ENCODE measurements at places on chromosomes 4 and X.
A peak's percentile ranks its signal among the peaks of the same experiment; 100 is the strongest.

DNA sequence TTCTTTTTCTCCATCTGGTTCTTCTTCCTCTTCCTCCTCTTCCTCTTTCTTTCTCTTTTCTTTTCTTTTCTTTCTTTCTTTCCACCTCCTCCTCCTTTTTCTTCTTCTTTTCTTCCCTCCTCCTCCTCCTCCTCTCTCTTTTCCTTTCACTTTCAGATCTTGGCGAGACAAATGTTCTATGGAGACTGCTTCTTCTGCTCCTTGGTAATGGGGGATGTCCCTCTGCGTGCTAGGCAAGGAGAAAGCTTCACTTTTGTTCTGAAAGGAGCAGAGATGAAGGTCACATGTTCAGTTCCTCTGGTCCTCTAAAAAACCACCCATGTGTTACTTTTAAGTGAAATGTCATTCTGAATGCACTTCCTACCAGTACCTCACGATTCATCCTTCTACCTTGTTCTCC, 33.2 kb downstream of the NBDY start:
- no peak for DNase-seq

DNA sequence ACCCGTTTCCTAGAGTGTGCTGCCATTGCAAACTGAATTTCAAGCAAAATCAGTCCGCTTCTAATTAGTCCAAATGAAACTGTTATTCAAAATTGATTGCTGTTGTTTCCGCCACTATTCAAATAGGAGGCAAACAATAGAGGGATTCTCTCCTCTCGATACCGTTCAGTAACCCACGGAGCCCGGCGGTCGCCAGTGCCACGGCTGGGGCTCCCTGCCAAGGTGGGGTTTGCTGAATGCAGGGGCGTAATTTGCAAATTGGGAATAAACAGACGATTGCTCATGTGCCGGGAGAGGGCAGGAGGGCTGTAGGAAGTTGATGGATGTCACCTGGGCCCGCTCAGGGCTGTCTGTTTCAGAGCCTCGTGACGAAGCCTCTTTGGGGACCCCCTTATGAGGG, 8.8 kb downstream of the ADRA2C start:
- no peak for DNase-seq

GRCh38 chrX:19571711-19572110, 56.4 kb upstream of the MAP3K15 start:
- DNase-seq = no peak

GRCh38 chrX:1249101-1249887, 19.3 kb upstream of the CSF2RA start:
- DNase-seq = peak; percentile 23

DNA sequence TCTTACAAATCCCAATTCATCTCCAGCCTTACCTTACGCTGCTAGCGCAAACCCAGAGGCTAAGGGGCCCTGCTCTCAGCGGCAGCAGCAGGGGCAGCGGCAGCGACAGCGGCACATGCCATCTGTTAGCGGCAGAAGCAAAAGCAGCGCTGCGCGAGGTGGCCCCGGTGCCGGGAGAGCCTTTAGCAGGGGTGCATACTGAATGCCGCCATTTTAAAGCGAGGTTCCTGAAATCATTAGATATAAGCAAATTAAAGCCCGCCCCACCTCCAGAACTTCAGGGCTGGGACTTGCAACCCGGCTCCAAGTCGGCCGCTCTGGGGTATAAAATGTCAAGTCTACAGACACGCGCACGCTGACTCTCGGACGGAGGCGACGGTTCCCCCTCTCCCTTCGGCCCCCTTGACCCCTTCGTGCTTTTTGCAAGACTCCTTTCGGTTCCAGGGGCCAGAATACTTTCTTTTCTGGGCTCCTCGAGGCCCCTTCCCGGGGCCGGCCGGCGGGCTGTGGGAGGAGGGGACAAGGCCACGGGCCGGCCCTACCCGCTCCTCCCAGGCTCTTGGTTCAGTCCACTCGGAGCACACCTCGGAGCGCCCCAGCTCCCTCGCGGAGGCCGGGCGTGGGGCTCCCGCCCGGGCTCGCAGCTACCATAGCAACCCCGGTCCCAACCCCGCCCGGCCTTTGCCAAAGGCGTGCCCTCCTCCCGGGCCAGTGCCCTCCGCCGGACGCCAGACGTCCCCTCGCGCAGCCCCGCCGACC, at the start of gene MBNL3:
MBNL3 (minus strand) TSS at position 220 of the 759 bp plus-strand sequence. CDS start 49,427 bp downstream, outside the sequence.
- DNase-seq = no peak

DNA sequence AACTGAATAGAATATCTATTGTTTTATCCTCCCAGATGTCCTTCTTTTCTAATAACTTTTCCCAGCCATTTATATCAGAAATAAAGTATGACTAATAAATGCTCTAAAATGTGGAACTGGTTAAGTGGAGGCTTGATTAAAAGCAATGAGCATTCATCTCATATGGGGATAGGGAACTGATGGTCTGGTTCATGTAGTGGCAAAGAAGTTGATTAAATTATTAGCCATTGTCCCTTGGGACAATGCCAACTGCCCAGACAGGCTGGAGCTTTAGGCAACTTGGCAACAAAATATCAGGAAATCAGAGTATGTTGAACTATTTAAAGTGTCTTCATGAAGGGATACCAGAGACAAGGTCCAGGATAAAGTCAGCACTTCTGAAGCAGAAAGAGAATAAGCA, 24.2 kb downstream of the TRO start:
- no peak for DNase-seq

GRCh38 chr4:142539796-142540482, 306.2 kb downstream of the INPP4B start:
- no peak for DNase-seq

DNA sequence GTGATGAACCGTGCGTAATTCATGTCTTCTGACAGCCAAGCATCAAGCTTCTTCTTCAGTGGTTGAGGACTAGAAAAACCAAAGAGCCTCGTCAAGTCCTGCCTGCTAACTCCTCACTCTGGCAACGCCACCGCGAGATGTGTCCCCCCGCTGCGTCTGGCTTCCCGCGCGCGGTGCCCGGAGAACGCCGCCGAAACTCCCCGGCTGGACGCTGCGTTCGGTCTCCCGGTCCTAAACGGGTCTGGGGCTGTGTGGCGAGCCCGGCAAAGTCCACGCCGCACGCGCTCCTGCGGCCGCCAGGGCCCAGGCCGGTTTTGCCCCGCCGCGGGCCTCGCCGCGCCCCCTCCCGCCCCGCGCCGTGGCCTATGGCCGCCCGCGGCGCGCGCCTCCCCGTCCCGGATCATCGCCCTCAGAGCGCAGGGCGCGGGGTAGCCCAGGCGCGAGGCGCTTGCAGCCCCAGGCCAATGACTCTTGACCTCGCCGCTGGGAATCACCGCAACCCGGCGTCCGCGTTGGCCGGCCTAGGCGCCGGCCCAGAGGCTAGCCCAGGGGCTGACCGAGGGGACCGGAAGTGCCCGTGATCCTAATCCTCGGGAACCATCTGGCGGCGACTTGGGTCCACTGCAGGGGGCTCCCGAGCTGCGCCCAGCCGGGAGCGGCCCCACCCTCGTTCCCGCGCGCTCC, at the start of gene AADAT:
AADAT (minus strand) TSS at position 289 of the 684 bp plus-strand sequence; CDS start at position 23, 266 bp downstream.
- DNase-seq = no peak

DNA sequence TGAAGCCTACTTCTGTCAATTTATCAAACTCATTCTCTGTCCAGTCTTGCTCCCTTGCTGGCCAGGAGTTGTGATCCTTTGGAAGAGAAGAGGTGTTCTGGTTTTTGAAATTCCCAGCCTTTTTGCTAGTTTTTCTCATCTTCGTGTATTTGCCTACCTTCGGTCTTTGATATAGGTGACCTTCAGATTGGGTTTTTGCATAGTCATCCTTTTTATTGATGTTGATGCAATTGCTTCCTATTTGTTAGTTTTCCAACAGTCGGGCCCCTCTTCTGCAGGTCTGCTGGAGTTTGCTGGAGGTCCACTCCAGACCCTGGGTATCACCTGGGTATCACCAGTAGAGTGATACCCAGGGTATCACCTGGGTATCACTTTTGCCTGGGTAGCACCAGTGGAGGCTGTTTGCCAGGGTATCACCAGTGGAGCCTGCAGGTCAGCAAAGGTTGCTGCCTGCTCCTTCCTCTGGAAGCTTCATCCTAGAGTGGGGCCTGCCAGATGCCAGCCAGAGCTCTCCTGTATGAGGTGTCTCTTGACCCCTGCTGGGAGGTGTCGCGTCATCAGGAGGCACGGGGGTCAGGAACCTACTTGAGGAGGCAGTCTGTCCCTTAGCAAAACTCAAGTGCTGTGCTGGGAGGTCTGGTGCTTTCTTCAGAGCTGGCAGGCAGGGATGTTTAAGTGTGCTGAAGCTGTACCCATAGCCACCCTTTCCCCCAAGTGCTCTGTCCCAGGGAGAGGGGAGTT, 684.2 kb downstream of the PCDH18 start:
- DNase-seq = no peak

GRCh38 chr4:93002240-93002639, 698.5 kb downstream of the GRID2 start:
- no peak for DNase-seq

GRCh38 chr4:31791666-31792065, 1071.5 kb downstream of the PCDH7 start:
- DNase-seq = no peak

GRCh38 chrX:43559644-43560043, 96.5 kb upstream of the MAOA start:
- no peak for DNase-seq

- DNase-seq = no peak
Measured at GRCh38 chr4:157911662-157912061, 261.2 kb downstream of the GASK1B start.

- no peak for DNase-seq
Measured at GRCh38 chr4:86529436-86529835, 64.7 kb upstream of the PTPN13 start.

DNA sequence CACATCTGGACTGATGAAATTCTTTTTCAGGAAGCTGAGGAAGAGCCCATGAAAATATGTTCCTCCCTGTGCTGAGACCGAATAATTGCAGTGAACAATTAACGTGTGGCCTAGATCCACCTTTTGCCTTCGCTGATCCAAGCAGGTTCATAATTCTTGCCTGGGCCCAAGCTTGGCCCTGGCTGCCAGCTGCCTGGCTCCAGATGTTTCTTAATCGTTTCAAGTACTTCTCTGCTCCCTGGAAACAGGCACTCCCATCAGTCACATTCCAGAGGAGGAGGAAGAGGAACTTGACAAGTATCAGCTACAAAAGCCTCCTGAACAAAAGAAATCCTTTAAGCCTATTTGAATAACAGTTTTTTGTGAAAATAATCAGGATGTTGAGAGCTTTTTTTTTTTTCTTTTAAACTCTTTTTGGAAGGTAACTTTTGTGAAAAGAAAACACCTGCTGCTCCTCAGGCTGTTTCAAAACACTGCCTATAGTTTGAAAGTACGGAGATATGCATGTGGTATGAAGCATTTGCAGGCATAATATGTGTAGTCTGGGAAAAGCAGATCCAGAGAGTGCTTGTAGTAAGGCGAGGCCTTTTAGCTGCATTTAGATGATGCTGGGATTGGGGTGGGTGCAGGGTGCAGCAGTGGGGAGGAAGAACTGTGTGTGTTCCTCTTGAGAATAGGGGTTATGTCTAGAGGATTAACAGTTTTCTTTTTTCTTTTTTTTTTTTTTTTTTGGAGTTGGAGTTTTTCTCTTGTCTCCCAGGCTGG, 154.4 kb downstream of the PTTG2 start:
- no peak for DNase-seq

DNA sequence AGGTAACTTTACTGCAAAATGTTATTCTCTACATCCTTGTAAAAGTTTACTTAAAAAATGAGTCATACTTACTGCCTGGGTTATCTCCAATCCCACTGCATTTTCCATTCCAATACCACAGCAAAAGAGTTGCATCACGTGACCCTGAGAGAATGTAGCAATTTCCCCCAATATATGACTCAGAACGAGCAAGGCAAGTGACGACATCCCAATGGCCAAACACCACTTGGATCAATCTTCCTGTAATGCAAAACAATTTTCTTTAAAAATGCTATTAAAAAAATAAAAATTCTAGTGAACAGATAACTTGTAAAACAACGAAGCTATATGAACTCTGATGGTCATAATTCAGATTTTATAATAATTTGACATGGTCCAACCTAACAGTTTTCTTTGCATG, 224.3 kb downstream of the DCLK2 start:
- DNase-seq = no peak

- no peak for DNase-seq
Measured at GRCh38 chr4:163666332-163666873, 171.9 kb downstream of the TMA16 start.

GRCh38 chr4:173519111-173520101, 10.6 kb downstream of the HAND2 start:
- DNase-seq = no peak

DNA sequence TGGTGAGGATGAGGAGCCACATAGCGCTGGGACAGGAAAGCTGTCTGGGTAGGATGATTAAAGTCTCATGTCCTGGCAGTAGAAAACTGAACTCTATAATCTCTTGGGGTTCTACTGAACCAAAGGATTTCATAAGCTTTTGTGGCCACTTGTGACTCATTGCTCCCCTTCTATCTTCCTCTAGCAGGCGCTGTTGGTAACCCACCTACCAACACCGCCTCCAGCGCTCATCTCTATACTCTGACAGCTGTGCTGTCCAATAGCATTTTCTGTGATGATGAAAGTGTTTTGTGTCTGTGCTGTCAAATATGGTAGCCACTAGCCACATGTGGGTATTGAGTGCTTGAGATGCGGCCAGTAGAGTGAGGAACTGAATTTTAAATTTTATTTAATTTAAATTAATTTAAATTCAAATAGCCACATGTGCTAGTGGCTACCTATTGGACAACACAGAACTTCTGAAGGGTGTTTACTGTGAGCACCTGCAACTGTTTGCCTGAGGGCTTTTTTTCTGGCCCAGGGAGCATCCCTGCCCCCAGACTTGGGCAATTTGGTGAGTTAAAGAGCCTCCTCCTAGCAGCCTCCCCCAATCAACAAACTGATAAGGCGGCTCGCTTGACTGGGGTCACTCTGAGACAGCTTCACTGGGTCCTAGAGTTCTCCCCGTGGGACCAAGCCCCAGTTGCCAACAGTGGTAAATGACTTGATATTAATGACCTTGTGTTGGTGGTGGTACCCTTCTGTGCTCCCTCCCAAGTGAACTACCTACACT, 169.2 kb upstream of the ATP6AP2 start:
- no peak for DNase-seq

DNA sequence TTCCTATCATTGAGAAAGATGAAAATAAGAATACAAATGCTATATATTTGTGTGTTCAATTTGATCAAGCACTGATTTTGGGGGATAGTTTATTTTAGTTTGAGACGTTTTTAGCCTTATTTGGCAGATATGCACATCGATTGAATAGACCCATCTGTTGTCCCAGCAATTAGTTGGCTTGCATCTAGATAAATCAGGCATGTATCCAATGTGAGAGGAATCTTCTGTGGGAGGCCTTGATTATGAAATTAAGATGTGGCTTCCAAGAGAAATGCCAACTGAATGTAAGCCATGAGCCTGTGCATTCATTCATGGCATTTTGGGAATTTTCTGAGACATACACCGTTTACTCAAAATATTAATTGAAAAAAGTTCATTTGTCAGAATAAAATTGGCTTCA, 623.1 kb downstream of the TECRL start:
- DNase-seq = no peak

- no peak for DNase-seq
Measured at GRCh38 chr4:190014771-190015537, 12.1 kb downstream of the FRG2 start.

DNA sequence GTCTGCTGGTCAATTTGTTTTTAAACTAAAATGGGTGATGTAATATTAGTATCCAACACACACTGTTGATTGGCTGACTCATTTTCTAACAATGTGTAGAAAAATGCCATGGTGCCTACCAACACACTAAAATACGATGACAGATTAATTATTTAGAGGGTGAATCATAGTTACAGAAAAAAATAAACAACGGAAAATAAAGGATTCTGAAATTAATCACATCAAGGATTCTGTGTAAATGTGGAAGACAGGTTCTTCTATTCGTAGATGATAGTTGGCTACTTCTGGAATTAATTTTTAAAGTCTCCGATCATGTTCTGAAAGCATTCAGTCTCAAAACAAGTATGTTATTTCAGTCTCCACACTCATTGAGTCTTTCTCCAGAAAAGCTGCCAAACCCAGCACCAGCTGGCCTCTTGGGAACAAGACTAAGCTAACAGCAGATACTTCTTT, 8.2 kb upstream of the IQCM start:
- DNase-seq = no peak
